Stimulated activated CD4-positive, alpha-beta T cell treated with anti-CD3 and anti-CD28 coated beads, Interleukin-15, amount 100 ng/mL, for 48 hours (primary cell): ENCODE measurements at places on chromosomes 12 and 14.

DNA sequence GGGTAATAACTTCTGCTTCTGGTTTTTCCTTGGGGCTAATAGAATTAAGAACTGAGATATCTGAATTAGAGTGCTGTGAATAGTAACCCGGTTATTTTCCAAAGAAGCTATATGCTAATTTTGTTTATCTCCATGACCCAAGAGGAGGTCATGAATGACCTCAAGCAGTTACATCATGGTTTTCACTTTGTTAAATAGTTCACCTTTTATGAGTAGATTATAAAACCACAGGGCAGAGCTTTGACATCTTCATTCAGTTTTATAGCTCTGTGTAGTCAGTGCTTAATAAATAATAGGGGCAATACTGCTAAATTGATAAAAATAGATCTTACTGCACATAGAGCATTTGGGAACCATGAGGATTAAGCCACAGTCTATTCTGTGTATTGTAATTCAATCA is 462.2 kb downstream of the LRIG3 start:
- DNase-seq, result no peak

- no peak for DNase-seq
These were observed 27.0 kb downstream of the SINHCAF start for GRCh38 chr12:31298922-31299321.

DNA sequence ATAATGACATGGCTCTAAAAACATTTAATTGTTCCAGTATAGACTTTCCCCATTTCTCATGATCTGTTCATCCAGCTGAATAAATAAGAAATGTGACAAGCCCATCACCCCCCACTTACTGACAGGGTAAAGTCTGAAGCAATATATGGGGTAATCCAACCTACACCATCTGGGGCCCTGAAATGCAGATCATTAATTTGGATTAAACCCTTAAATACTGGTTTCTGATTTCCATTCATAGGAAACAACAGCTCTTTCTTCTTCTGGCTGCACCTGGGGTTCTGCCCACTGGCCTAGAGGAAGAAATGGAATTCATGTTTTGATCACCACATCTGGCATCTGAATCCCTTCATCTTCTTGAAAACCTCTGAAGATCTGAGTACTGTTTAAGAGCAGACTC is 39.3 kb upstream of the ACSM4 start:
- DNase-seq, result no peak

DNA sequence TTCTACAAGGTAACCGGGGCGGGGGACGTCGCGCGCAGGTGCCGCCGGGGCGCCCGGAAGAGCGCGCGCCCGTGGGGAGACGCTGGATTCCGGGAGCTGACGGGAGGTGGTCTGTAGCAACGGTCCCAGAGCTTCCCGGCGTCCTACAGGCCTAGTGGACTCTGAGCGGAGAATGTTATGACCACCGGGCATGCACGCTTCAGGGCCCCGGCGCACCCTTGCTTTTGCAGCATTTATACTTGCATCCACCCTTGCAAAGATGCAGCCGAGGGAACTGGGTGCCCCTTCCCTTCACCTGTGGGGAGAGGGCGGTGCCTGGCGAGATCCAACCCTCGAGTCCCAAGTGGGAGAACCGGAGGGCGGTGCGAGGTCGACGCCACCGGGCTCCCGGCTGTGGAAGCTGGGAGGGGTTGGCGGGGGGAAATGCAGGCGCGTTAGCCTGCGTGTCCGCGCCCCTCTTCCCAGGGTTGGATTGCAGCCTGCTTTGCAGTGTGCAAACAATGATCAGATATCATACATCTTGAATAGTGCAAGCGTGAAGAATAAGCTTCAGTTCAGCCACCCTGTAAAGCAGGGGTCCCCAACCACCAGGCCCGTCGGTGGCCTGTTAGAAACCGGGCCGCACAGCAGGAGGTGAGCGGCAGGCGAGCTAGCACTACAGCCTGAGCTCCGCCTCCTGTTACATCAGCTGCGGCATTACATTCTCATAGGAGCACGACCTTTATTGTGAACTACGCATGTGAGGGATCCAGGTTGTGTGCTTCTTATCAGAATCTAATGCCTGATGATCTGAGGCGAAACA is 576 bp downstream of the ERP29 start:
- peak; percentile 61 for DNase-seq

GRCh38 chr12:50086148-50086547 is 1.0 kb downstream of the SMARCD1 start:
- no peak for DNase-seq

DNA sequence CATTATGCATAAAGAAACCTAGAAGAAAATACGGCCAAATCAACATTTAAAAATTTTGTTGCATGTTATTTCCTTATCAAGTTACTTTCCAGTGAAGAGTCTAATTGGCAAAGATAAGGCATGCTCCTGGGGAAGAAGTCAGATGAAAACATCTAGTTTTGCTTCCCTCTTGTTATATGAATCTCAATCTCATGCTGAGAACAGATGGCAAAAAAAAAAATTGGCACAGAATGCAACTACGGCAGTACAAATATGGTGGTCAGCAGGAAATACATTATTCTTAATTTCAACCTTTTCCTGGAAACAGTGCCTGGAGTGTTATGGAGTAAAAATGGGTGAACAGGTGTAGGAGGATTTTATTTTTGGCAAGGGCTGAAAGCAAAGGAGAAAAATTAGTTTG is 32.8 kb downstream of the HECTD4 start:
- DNase-seq, result no peak

GRCh38 chr12:4539167-4539870 is 629 bp downstream of the RAD51AP1 start:
- no peak for DNase-seq

DNA sequence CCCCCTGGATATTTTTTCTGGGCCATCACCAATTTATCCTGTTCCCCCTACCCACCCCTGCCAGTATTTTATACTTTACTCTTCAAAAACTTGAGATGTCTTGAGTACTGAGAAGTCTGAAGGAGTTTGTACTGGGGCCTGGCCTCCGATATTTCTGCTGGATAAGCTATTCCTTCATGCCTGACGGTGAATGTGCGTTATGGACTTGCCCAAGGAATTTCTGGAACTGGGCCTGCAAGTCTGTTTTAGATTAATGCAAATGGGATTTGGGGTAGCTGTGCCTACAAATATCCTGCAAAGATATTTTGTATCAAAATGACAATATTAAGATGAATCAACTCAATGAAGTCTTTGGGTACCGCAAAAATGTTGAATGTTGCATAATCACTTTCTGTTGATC is at the start of gene PTCSC3:
Gene PTCSC3 (minus strand): TSS at position 199 of the 400 bp plus-strand sequence.
- no peak for DNase-seq

GRCh38 chr12:123890536-123890902 is 82.1 kb downstream of the CCDC92 start:
- DNase-seq, result no peak

DNA sequence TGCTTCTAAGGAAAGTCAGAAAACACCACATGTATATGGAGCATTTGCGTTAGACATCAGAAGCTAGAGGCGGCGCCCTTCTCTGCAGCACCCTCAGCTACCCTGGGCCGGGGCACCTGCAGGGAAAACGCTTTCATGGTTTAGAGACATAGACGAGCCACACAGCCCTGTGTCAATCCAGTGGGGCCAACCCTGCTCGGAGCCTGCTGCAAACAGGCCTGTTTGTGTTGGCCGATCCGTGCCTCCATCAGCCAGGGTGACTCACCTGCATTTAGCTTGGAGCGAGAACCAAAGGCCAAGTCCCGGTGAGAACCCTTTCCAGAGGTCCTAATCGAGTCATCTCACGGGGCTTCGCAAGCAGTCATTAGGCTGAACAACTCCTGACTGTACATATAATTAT is 19.5 kb upstream of the FZD10 start:
- no peak for DNase-seq

- DNase-seq, result no peak
These were observed 705.6 kb upstream of the SEL1L start for GRCh38 chr14:82239223-82239622.

- no peak for DNase-seq
These were observed 8.1 kb downstream of the AVIL start for GRCh38 chr12:57810450-57810849.

- no peak for DNase-seq
These were observed 2.2 kb downstream of the CDK2AP1 start for GRCh38 chr12:123269395-123269892.

- DNase-seq, result no peak
These were observed 20.2 kb upstream of the PPP1R13B start for GRCh38 chr14:103867523-103867953.

DNA sequence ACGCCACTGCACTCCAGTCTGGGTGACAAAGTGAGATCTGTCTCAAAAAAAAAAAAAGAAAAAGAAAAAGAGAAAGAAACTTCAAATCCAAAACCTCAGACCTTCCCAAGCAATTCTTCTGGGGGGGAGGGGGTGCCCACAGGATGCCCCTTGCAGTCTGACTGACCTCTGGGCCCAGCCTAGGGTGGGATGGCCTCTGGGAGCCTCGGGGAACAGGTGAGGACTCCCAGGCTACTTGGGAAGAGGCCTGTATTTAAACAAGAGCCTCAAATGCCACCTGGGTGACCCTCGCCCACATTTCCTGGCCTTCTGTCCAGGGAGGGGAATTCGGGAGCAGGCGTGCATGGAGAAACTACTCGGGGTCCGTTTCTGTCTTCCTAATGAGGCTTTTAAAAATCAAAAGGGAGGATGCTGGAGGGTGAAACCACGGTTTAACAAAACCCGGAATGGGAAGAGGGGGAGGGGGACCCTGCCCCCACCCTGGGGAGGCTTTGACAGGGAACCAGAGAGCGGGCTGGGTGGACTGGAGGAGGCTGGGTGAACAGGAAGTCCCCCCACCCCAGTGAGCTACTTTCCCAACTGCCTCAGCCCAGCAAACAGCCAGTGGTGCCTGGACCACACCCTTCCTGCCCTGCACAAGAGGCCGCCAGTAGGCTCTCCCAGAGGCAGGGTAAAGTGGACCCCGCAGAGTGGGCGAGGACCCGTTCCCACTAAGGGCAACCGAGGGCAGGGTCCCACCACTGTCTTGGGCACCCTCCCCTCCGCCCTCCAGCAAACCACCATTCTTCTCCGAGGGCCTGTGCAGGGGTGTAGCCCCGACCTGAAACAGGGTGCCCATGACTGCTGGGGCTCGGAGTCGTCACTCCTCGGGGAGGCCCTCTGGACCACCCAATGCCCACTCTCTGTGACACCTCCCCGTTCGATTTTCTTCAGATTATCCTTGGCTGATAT is 1.5 kb upstream of the FBRSL1 start:
- DNase-seq, result no peak

DNA sequence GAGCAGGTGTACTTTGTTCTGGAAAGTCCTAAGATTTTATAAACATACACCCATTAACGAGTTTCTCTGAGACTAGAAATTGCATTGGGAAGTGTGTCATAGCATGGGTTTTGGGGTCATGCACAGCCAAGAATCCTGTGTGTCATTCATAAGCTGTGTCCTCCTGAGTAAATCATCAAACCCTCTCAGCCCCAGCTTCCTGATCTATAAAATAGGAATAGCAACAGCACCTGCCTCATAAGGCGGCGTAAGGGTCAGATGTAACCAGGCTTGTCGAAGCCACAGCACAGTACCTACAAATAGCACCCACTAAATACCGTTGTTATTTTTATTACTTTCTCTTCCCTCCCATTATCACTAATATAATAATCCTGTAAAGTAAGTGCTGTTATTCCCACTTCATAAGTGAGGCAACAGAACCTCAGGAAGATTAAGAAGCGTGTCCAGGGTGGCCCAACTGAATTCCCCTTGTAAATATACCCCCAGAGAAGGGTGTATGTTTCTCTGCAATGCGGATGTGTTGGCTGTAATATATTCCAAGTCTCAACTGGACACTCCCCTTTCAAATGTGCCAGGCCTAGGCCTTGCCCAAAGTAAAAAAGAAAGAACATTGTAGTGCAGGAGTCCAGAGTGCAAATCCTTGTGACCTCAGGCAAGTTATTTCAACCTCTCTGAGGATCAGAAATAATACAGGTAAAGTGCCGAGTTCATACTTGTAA is 188.3 kb upstream of the BCL2L14 start:
- no peak for DNase-seq

- DNase-seq, result no peak
These were observed 23.7 kb downstream of the SETD1B start for GRCh38 chr12:121827351-121828099.

DNA sequence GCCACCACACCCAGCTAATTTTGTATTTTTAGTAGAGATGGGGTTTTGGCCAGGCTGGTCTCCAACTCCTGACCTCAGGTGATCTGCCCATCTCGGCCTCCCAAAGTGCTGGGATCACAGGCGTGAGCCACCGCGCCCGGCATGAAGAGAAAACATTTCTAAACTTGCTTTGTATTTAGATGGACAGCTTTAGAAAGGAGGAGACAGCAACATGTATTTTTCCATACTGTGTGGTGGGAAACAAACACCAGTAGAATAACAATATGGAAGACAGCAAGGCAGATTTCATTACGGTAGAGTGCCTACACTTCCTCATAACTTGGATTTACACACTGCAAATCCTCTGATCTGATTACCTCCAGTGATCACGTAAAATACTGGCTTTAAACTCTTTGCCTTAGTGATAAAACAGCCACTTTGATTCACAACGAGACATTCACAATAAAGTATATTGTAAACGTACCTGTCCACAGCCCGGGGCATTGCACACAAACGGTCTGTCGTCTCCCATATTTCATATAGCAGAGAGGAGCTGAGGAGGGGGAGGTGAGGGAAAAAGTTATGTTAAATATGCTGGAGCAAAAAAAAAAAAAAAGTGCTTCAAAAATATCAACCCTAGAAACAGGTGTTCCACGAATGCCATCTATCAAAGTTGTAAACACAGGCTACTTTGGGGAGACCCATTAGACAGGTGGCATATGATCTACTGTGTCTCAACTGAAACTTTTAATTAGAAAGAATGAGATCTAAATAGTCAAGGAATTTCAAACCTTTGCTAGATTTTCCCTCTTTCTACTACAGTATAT is 25.5 kb downstream of the ATF7 start:
- no peak for DNase-seq

DNA sequence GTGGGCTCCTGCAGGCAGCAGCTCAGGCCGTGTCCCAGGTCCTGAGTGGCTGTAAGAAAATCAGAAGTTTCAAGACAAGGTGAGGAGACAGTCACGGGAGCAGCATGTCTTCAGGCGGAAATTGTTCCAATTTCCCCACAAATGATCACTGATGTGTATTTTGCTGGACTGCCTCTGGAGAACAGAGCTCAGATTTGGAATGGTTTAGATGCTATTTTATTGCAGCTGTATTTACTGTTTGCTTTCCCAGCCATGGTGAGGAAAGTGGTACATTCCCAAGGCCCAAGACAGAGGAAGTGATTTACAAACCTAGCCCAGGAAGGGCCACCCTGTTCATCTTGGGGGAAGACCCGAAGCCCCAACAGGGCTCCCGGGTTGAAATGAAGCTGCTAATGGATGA is 195.6 kb downstream of the CHST11 start:
- no peak for DNase-seq
